ENCODE measurements at places on chromosomes 12 and 14. TPM values are rescaled to one million over a fixed set of nuclear protein-coding genes. Genes with fewer than 3 reads are reported as not detected.

DNA sequence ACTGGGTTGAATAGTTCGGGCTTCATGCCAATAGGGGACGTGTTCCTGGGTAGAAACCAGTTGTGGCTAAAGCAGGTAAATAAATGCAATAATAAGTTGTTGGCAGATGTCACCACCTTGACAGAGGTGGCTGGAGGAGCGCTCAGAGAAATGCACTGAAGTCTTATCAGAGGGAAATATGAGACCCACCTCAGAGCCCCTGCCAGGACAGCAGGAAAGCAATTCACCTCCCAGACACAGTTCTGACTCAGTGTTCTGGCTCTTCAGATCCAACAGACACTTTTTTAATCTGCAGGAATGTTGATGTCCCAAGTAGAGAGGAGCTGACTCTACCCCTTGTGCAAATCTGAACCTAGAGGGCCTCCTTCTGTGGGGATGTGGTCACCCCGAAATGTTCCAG, 687.1 kb upstream of the FBXO33 start:
- DNase-seq: no peak

GRCh38 chr14:20684662-20685456, 499 bp downstream of the RNASE4 start:
- DNase-seq: peak; percentile 46

SLC8B1 gene
- 13.8 TPM for polyA plus RNA-seq

CHFR gene
- 15.4 TPM for polyA plus RNA-seq

- DNase-seq: no peak
Measured at GRCh38 chr12:123242116-123242904, 9.1 kb downstream of the MTRFR start.

GRCh38 chr12:15037091-15037687, 64.3 kb downstream of the PDE6H start:
- no peak for DNase-seq

FAM186B gene
- polyA plus RNA-seq: not detected

MYG1 gene
- 120 TPM for polyA plus RNA-seq

MIP gene
- polyA plus RNA-seq: not detected

TNS2 gene
- 71.0 TPM for polyA plus RNA-seq

GRCh38 chr14:71380271-71380670, 473.0 kb downstream of the PCNX1 start:
- no peak for DNase-seq

CEBPE gene
- 0.37 TPM for polyA plus RNA-seq

- no peak for DNase-seq
Measured at GRCh38 chr14:30915596-30915995, 41.2 kb downstream of the COCH start.

- no peak for DNase-seq
Measured at GRCh38 chr14:67881225-67881624, 61.6 kb downstream of the RAD51B start.

RNASE1 gene
- 237 TPM for polyA plus RNA-seq

ENDOU gene
- 7.6 TPM for polyA plus RNA-seq

DNA sequence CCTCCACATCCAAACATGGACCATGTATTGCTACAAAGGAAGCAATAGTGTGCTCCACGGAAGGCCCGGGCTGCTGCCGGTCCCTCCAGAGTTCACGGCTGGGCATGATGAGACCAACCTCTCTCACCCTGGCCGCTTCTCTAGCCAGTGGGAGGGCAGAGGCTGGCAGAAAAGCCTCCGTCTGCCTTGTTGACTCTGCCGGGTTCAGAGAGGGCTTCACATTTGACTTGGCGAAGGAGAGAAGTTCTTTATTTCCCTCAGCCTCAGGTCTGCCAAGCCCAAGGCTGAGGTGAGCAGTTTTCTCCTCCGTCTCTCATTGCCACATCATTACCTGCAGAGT, 230.0 kb downstream of the ZFP36L1 start:
- DNase-seq: no peak

DNA sequence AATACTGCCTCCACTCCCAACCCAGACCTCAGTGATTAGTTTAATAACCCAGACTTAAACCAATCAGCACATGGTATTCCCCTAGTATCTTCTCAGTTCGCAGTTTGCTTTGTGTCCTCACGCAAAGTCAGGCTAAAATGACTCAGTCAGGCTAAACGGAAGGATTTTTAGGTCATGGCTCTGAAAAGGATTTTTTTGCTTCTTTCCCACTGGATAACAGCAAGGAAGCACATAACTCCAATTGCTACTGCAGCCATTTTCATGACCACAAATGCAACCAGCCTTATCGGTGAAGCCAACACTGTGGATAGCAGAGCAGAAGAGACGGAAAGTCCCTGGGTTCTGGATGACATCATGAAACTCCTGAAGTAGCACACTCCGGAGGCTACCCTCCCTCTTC, 67.7 kb downstream of the ZC3H14 start:
- DNase-seq: peak; percentile 15

POC1B gene
- 14.4 TPM for polyA plus RNA-seq

GRCh38 chr12:29240441-29240840, 91.4 kb downstream of the FAR2 start:
- no peak for DNase-seq

ADSS1 gene
- 12.3 TPM for polyA plus RNA-seq

DNA sequence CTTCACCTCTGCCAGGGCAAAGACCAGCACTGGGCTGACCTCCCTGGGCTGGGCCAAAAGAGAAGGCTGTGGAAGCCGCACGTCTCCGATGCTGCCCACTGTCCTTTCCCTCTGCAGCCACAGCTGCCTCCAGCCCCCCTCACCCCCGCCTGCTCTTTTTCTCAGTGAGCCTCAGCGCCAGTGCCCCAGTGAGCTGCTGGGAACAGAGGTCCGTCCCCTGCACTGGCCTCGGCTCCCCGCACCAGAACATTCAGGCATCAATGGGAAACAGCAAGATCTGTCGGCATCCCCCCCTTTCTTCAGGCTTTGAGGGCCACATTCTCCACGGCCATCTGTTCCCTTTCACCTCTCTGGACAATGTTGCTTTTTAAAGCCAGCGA, 398.1 kb downstream of the ZFP36L1 start:
- DNase-seq: no peak

- no peak for DNase-seq
Measured at GRCh38 chr14:64807551-64807950, 72.2 kb downstream of the SPTB start.

GRCh38 chr14:33914676-33915516, 36.0 kb downstream of the EGLN3 start:
- peak; percentile 74 for DNase-seq
